ENCODE measurements at places on chromosomes 16 and 17.

GRCh38 chr17:2967515-2967914 is 95.9 kb downstream of the OR1D5 start:
- no peak for DNase-seq

DNA sequence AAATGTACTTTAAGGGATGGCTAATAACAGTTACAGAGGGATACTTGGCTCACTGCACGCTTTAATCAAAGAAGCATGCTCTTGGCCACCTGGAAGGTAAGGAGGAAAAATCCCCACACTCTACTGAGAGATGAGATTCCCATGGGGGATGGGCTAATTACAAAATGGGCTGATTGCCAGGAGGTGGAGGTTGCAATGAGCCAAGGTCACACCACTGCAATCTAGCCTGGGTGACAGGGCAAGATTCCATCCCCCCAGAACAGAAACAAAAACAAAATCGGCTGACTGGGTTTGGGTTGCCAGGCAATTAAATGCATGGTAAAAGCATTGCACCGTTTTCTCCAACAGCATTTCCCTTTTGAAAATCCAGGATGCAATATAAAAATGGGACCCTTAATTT is 18.0 kb downstream of the N4BP1 start:
- DNase-seq, result no peak

- DNase-seq, result no peak
Observed at GRCh38 chr16:76444832-76445231, 167.6 kb downstream of the CNTNAP4 start.

DNA sequence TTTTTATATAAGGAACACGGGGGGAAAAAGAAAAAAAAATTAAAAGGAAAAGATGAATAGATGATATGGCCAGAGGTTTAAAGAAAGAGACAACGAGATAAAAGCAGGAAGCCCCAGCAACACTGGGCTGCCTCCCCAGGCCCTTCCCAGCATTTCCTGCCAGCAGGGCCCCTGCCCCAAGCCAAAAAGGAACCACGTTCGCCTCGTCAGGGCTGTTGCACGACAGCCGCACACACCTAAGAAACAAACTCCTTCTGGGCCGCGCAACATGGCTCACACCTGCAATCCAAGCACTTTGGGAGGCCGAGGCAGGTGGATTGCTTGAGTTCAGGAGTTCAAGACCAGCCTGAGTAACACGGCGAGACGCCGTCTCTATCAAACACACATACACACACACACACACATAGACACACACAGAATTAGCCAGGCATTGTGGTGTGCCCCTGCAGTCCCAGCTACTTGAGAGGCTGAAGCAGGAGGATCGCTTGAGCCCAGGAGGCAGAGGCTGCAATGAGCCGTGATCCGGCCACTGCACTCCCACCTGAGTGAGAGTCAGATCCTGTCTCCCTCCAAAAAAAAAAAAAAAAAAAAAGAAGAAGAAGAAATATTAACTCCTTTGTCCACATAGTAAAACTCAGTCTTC is 83.0 kb downstream of the ANKRD11 start:
- DNase-seq, result no peak

GRCh38 chr17:44587339-44587738 is 30.1 kb downstream of the FZD2 start:
- DNase-seq, result peak; percentile 96

Data from brain microvascular endothelial cell (primary cell).